ENCODE measurements at places on chromosomes 11 and 22.

DNA sequence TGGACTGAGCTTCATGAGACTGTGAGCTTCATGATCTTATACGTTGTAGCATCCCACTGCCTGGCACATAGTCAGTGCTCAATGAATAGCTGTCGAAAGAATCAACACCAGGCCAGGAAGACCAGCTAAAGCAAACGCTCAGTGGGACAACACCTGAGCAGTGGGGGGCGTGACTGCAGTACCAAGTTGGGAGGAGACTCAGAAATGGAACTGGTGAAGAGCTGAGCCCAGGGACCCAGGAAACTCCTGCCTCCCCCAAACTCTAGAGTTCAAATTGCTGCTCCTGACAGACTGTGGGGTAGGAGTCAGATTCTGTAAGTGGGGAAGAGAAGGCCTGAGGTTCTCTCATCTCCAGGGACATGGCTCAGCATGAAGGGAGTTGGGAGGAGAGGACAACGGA is 59.3 kb downstream of the MORC2 start:
- no peak for DNase-seq

- no peak for DNase-seq
Observed at GRCh38 chr11:87187930-87188329, 150.2 kb downstream of the TMEM135 start.

DNA sequence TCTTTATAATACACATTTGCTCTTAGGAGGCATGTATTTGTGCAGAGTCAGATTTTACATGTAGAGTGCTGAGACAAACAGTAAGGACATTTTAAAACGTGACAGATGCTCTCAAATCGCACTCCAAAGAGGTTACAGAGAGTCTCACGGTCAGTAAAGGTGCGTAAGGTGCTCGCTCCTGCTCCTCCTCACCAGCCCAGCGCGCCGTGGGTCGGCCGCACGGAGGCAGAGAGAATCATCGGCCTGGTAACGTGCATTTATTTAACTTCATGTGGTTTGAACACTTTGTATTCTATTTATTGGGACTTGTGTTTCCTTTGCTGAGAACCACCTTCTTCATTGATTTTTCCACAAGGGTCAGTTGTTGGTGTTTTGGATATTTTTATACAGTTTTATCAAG is 900.1 kb downstream of the BRD1 start:
- no peak for DNase-seq

DNA sequence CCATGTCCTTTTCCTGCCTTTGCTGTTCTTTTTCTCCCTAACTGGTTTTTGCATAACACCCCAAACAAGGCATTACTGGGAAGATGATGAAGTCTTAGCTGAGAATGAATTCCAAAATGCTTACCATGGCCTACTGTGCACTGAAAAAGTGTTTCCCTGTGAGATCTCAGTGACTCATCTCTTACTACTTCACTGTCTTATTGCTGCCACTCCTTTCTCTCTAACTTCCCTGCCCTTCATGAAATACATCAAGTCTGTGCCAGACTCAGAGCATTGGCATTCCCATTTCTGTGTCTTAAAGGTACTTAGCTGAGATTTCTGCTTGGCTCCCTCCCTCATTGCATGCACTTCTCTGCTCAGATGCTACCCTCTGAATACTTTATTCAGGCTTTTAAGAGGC is 49.1 kb upstream of the MUC15 start:
- DNase-seq = no peak

DNA sequence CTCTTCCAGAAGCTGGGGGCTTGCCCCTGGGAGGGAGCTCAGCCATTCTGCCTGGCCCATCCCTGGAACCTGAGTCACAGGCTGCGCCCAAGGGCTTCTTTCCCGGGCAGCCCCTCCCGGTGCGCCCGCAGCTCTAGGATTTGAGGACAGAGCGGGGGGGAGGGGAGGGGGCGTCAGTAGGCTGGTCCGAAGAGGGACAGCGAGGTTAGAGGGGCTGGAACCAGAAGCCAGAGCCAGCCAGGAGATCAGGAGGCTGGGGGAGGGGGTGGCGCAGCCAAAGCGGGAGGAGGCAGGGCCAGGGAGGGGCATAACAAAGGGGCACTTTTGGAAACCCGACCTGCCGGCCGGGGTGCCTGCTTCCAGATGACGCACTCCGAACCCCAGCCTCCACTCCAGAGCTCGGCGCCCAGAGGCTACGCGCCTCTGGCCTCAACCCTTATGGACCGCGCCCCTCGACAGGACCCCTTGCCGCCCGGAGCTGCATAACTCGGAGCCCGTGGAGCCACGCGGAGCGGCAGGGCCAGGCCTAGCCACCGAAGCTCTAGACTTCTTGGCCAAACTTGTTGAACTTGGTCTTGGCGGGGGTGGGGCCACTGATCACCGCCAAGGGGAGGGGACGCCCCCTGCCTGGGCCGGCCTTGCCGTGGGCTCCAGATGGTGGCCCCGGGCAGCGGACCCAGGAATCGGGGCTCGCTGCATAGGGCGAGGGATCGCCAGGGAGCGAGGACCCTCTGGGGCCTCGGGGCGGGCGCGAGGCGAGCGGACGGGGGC is 744 bp downstream of the PACSIN3 start:
- peak; percentile 66 for DNase-seq

DNA sequence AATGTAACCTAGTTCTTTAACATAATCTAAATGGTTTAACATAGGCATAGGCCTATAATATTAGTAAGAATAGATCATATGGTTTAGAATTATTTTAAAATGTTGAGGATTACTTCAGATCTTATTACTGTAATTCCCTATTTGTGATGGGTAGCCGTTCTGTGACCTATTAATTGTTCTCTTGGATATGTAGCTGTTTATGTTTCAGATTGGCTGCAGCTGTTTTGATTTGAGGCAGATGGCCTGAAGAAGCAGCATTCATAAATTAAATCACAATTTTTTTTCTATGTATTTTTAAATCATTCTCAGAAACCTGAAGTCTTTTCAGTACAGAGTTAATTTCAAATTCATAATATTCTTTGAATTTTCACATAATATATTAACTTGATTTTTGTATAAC is 104.5 kb downstream of the PDE3B start:
- DNase-seq = no peak

GRCh38 chr11:80733361-80733760 is 1292.5 kb upstream of the TENM4 start:
- DNase-seq = no peak
